ENCODE measurements at places on chromosomes 11 and 22. TPM values are rescaled to one million over a fixed set of nuclear protein-coding genes. Genes with fewer than 3 reads are reported as not detected.

TEAD1 gene
- 65.0 TPM for total RNA-seq

GRCh38 chr11:60844045-60844869, 2.3 kb downstream of the CCDC86 start:
- H3K4me1 ChIP-seq, result peaks cover 18% of the 10 kb centered on the region
- peaks cover 6% of the 10 kb centered on the region for H3K36me3 ChIP-seq
- H3K27ac ChIP-seq, result no peak overlapping the region

DNA sequence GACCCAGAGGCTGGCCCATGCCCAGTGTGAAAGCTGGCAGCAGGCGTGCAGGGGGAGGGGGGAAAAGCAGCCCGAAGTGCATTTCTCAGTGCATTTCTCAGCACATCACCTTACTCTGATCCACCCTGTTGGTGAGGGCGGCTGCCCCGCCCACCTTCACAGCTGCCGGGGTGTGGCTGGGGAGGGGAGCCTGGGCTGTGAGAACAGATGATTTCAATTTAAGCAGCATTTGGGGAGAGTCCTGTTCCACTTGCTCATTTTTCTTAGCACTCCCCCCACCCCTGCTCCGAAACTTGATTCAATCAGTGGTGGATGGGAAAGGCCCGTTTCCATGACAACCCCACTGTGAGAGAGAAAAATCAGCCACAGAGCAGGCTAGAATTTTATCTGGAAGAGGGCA, 84.8 kb downstream of the SNX19 start:
- DNase-seq, result no peak
- H3K36me3 ChIP-seq, result no peaks in the 10 kb centered on the region
- H3K4me3 ChIP-seq, result no peak overlapping the region
- no peak overlapping the region for H3K27ac ChIP-seq

- no peak overlapping the region for H3K4me3 ChIP-seq
- H3K36me3 ChIP-seq, result no peaks in the 10 kb centered on the region
- no peaks in the 10 kb centered on the region for H3K27me3 ChIP-seq
- H3K4me1 ChIP-seq, result no peaks in the 10 kb centered on the region
Measured at GRCh38 chr11:35247428-35247827, 108.5 kb downstream of the CD44 start.

DNA sequence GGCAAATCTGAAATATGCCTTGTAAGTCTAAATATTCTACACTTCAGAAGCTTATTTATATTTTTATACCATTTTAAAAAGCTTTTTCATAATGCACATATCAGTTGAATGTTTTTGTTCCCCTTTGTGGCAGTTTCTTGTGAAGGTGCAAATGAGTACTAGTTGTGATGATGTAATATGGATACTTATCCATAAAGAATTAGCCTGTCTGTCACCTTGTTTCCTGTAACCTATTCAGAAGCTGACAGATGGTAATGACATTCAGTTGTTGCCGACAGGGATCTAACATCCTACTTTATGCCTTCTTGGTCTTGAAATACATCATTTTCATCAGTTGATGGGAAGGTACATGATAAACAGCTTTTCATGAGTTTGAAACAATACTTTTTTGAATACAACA, 2.9 kb downstream of the QSER1 start:
- peaks cover 5% of the 10 kb centered on the region for H3K4me1 ChIP-seq
- no peak overlapping the region for H3K4me3 ChIP-seq
- no peak overlapping the region for H3K27ac ChIP-seq
- no peak for DNase-seq
